AG08395 (cell line): ENCODE measurements at places on chromosomes 5 and 9.

DNA sequence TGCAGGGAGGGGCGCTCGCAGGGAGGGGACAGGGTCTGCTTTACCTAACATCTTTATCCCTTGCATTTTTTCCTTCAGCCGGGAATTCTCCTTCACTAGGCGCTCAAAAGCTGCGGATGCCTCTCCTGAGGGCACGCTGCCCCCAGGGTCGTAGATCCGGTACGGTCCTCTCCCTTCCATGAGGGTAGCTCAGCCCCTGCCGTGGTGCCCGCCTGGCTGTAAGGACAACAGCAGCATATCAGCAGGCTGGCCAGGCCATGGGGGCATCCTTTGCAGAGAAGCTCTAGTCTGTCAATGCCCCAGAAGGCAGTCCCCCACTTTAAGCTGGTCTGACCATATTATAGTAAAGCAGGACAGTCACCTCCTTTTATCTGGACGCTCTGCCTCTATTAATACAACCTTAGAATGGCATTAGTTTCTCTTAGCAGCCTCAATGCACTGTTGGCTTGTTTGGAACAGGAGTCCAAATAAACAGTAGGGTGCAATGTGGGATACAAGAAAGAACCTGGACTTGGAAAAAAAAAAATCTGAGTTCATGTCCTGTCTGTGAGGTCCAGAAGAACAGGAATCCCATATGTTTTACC is 15.8 kb downstream of the TNIP1 start:
- DNase-seq: no peak

DNA sequence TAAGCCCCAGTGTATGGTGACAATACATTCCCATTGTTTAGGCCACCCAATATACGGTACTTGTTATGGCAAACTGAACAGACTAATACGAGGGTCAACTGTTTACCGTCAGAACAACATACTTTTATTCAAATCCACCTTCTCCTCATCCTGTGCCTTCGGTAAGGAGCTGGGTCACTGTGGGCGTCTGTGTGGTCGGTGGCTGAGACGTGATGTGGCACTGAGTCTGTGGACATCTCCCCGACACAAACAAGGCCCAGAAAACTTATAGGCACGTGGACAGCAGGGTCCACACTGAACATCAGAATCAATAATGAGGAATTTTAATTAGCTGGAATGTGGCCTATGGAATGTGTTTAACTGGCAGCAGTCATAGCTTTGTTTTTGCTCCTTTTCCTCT is 154.3 kb upstream of the IRX2 start:
- no peak for DNase-seq

DNA sequence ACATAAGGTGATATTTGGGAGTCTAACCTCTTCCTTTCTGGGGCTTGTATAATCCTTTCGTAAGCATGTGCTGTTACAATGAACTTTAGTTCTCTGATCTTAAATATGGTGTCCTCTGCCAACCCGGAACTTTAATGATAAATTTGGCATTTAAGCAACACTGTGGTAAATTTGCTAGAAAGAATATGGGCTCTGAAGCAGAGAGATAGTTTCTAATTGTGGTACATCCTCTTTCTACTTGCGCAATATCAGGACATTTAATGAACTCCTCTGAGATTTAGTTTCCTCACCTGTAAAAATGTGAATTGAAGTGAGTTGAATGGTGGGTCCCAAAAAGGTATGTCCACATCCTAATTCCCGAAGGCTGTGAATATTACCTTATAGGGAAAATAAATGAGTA is 364.7 kb downstream of the CAAP1 start:
- DNase-seq: no peak

- DNase-seq: no peak
These were observed 279.2 kb upstream of the NREP start for GRCh38 chr5:112036206-112036605.

GRCh38 chr5:31717561-31717960 is 78.6 kb downstream of the PDZD2 start:
- DNase-seq: no peak

- no peak for DNase-seq
These were observed 3.3 kb downstream of the ABLIM3 start for GRCh38 chr5:149144637-149145036.

DNA sequence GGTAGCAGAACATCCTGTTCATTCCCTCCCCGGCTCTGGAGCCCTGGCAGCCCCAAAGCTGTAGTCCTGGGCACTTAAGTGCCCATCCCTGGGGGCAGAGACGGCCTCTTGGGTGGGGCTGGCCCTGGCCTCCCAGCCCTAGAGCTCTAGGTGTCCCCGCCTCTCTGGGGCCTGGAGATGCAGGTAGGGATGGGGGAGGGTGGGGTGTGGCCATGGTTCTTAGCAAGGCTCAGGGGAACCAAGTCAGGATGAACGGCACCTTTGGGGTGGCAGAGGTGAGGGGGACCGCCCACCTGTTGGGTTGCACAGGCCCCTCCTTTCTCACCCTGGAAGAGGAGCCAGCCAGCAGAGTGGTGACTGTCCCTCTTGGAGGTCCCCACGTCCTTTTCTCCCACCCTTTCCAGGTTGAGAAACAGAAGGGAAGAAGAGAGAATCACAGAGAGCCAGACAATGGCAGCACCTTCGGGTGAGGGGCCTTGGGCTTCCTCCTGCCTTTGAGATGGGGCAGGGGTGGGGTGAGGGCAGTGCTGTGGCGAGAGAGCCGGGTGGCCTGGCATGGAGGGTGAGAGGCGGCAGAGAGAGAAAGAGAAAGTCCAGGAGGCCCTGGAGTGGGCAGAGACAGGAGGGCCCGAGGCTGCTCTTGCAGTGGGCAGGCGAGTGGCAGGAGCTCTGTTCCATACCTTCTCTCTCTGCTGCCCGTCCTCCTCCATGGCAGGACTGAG is 2.3 kb downstream of the CRAT start:
- DNase-seq: no peak

DNA sequence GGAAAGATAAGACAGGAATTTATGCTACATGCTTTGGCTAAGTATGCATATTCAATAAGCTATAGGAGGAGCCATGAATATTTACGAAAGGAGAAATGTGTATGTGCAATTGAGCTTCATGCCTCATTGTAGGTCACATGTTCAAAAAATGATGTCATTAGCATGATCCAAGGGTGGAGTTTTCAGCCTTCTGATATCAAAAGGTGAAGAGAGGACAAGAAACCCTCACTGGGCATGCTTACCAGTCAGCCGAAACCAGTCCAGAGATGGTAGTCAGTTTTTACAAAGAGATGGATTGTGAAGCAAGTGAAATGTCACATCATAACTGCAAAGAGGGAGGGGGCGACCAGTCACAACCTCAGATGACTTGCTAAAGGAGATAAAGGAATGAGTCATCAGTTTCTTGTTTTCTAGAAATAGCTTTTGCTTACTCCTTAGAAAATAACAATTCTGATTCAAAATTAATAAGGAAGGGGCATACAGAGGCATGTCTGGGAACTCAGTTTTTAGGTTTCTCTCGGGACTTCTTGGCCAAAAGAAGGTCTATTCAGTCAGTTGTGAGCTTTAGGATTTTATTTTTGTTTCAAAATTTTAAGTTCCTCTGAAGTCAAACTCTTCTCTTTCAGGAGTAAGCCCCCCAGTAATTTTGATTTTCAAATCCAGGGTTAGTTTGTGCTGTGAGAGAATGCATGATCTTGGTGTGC is 1067.8 kb upstream of the EDIL3 start:
- DNase-seq: no peak

DNA sequence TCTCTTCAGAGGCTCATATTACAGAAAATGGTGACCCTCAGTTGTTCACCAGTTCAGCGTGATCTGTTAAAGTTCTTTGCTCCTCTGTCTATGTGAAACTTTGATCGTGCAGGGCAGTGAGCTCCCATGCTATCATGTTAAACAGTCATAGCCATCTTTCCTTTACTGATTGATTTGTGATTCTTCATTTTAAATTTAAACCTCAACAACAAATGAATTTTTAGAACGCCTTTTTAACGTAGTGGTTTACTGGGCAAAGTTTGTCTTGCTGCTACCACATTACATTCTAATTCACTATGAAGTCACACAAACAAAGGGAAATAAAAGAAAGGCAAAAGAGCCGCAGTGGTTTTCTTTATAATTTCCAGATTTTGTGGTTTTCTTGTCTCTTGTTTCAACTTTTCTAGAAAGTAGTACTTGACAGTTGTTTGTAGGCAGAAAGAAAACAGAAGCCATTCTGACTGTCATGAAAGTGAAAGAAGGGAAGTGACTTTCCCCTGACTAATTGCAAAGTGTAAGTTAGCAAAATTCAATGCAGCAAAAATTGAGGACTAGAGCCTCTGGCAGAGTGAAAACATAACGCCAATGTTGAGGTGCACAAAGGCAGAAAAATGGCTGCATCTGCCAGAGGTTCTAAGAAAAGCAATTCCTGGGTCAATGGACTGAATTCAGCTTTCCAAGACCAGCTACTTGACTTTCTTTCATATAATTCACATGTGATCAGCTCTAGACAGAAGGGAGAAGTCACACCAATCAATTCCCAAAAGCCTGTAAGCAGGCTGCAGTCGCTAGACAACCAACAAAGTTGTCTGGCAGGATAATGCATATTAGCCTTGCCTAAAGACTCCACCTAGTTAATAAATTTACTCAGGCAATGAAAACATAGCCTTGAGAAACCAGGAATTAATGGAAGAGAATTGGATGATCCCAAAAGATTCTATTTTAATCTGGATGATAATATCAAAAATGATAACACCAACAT is 7.1 kb upstream of the IFNA6 start:
- DNase-seq: no peak

DNA sequence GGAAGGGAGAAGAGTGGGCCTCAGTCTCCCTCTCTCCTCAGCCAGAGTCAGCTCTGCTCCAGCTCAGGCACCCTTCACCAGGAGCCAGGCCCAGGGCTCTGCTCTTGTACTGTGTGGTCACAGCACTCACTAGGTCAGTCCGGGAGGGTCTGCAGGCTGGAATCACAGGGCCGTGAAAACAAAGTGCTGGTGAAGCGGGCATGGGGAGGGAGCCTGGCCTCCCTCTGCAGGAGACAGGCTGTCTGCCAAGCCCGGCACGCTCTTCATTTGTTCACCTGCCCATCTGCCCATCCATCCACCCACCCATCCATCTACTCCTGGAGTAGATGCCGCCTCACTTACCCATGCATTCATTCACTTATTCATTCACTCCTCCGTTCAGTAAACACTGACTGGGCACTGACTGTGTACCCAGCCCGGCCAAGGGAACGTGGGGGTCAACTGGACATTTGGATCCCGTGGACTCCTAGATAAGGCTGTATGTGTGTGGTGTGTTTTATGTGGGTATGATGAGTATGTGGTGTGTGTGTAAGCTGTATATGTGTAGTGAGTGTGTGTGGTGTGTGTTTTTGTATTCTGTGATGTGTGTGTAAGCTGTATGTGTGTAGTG is 3.6 kb downstream of the SPAAR start:
- no peak for DNase-seq

DNA sequence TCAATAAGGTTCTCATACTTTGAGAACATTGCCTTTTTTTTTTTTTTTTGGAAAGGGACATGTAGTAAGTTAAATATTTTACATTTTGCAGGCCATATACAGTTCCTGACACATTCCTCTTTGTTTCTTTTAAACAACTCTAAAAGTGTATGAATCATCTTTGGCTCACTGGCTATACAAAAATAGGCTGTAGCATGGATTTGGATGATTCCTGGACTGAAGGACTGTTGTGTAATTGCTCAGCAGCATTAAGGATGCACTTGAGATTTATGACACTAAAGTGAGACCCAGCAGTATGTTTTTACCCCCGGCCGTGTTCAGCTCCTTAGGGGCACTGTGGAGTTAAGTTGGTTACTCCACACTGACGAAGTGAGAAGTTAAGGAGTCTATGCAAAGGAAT is 41.3 kb downstream of the VPS13A start:
- DNase-seq: peak; percentile 58

DNA sequence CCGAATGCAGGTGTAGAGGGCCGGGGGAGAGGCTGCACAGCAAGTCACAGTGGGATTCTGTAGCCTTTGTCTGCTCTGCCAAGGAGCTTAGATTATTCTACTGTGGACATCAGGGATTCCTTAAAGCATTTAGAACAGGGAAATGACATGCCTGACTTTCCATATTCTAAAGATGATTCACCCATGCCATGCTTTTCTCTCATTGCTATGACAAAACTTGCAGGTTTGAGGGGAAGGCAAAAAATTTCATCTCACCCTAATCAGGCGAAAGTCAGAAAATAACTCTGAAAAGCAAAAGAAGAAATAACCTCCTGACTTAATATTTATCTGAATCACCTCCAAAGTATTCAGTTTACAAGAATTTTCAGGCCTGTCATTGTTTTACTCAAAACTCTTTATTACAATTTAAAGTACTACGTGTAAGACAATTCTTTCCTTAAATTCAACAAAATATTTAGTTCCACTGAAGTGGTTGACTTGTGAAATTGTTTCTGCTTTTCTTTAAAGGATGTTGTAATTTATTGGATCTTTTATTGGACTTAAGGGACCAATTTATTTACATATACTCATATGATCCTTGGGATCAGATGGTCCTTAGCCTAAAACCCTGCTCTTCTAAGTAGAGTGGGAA is 30.0 kb upstream of the GAS1 start:
- peak; percentile 37 for DNase-seq

DNA sequence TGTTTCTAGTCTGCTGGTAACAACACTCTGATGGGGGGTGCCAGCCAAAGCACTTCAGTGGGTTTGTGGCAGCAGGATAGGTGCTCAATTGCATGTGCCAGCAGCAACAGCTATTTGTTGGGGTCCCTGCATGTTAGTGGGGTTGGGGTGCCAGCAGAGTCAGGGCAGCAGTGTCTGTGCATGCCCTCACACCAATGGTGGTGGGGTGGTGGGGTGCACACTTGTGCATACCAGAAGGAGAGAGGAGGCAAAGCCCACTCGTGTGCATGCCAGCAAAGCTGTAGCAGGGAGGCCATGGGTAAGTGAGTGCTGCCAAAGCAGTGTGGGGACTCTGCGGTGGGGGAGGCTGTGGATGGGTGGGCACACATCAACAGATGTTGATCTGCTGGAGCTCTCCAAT is 232.2 kb downstream of the GABRG2 start:
- no peak for DNase-seq

- no peak for DNase-seq
These were observed 10.1 kb upstream of the THBS4 start for GRCh38 chr5:80025069-80025468.

- DNase-seq: no peak
These were observed 25.7 kb upstream of the FAM81B start for GRCh38 chr5:95365302-95366095.

DNA sequence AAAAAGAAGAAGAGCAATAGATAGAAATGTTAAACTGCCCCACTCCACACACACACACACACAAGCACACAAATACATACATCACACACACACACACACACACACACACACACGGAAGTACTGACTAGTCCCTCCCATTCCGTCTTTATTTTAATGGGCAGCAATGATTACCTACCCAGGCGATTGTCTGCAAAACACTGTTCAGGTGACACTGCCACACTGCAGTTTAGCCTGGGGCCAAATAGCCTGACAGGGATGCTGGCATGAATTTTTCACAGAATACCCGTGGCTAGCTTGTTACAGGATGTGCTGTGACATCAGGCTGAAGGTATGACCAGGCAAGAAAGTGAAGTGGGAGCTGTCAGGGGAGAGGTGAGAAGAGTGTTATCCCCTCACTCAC is 86.9 kb downstream of the FRMD3 start:
- DNase-seq: no peak

- no peak for DNase-seq
These were observed 37.5 kb downstream of the DYNC2I2 start for GRCh38 chr9:128619127-128619526.
